ENCODE measurements at places on chromosomes 7 and 10.

- DNase-seq: no peak
Observed at GRCh38 chr10:739403-739802, 49.9 kb upstream of the DIP2C start.

DNA sequence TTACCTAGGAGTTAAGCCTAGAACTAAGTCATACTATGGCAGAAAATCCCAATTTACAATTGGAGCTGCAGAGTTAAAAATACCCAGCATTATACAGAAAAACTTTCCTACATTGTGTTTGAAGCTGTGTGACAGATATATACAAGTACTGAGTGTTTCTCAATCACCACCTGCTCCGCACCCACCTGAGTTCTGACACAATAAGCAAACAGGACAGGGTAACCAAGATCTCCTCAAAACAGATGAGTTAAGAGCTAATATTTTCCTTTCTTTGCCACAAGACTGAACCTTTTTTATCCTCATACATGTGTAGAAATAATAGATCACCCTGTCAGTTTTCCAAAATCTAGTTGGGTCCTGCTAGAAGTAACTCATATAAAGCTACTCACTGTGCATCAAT, 186.3 kb downstream of the DOCK4 start:
- DNase-seq: no peak

DNA sequence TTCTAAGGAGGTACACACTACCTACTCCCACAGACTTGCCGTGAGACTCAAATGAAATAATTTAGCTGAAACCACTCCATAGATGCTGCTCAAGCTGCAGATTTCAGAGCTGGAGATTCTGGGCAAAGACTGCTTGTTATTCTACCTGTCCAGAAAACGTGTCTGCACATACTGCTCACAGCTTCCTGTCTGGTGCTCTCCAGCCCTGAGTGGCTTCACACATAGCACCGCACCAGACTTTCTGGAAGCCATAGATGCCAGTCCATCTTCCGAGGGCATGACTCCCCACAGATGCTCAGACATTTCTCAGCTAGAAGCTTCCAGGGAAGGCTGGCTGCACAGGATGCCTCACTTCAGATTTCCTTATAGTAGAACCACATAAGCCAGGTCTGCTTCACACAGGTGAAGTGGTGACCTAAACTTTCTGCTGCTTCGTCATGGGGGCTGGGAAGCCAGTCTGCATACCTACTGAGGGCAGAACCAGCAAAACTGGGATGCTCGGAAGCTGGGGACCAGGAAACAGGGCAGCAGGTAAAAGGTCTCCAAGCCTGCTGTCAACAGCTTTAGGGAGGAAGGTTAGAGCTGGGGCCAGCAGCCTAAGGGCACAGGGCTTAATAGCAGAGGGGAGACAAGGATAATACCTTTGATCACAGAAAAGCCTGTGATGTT, 18.2 kb downstream of the CCDC6 start:
- no peak for DNase-seq

- DNase-seq: no peak
Observed at GRCh38 chr10:1425879-1426278, 311.4 kb downstream of the ADARB2 start.

Data from activated CD8-positive, alpha-beta memory T cell treated with anti-CD3 and anti-CD28 coated beads for 1 hour (primary cell).